HCT116 (cell line): ENCODE measurements at places on chromosomes 13 and 19. TPM values are rescaled to one million over a fixed set of nuclear protein-coding genes. Genes with fewer than 3 reads are reported as not detected.
A peak's percentile ranks its signal among the peaks of the same experiment; 100 is the strongest.

Gene PEAK3
- total RNA-seq: not detected

Gene LRRC63
- total RNA-seq: not detected

Gene FBN3
- 6.6 TPM for total RNA-seq

Gene PDE4A
- 33.7 TPM for total RNA-seq

Gene IL4I1
- 0.71 TPM for total RNA-seq

Gene LYL1
- total RNA-seq: 2.6 TPM

Gene GRWD1
- 64.8 TPM for total RNA-seq

Gene ANO8
- 22.9 TPM for total RNA-seq

Gene ZNF541
- total RNA-seq: not detected

Gene ZNF549
- total RNA-seq: not detected

Gene PLEKHJ1
- total RNA-seq: 88.2 TPM

Gene TMEM150B
- total RNA-seq: not detected

Gene C19orf67
- total RNA-seq: not detected

Gene TMEM238
- total RNA-seq: 21.0 TPM

Gene URAD
- not detected for total RNA-seq

Gene PSG6
- not detected for total RNA-seq

Gene FCAR
- not detected for total RNA-seq

DNA sequence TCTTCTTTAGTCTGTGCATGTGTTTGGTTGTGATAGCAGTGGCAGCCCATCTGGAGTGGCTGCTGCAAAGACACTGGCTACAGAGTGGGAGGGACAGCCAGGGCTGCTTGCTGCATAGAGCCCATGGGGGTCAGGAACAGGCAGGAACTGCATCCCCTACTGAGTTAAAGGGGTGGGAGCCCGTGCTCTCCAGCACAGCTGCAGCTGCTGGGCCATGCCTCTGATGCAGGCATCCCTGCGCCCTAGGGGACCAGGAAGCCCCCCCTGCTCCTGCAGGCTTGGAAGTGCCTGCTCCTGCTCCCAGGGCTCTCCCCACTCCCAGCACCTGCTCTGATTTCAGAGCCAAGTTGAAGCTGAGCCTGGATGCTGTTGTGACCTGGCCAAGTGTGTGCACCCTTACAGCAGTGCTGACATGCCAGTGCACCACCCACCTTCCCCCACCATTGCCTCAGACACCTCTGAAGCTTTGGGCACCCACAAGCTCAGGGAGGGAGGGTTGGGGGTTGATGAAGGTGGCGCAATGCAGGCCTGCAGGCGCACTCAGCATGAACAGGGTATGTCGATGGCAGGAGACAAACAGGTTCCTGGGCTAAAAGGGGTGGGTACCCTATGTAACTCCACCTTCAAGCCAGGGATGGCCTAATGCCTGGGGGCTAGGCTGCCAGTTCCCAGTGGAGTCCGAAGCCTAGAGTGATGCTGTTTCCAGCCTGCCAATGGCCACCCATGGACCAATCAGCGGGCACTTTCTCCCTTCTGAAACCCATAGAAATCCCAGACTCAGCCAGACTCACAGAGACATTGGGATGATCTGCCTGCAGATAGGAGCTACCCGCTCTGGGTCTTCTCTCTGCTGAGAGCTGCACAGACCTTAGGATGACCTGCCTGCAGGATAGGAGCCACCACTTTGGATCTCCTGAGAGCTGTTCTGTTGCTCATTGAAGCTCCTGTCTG lies 919.9 kb upstream of the MIR17HG start:
- no peak for DNase-seq

DNA sequence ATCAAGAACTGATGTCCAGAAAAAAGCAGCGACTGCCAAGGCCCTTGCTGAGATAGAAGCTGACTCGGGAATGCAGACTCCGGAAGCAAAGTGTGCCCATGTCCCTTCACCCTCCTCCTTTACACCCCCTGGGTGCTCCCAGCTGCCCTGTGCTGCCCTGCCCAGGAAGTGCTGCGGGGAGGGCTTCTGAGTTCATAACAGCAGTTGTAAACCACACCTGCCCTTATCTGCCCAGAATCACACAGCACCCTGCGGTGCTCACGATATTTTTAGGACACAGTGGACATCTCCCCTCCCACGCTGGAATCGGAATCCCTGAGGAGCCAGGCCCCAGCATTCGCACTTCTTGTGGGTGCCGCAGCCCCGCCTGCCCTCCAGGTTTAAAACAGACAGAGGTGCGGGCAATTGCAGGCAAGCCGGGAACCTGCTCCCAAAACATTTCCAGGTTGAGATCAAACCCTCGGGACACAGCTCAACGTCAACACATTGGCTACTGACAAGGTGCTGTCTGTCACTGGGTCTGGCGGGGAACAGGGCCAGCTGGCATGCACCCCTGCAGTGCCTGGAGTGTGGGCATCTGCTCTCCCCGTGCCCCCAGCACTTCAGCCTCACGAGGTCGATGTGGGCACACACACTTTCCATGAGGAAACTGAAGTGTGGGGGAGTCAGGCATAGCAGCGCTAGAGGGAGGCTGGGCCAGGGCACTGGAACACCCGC lies 36.8 kb downstream of the RAB20 start:
- no peak for DNase-seq

- DNase-seq: no peak
Measured at GRCh38 chr19:18120127-18120526, 22.5 kb downstream of the MAST3 start.

DNA sequence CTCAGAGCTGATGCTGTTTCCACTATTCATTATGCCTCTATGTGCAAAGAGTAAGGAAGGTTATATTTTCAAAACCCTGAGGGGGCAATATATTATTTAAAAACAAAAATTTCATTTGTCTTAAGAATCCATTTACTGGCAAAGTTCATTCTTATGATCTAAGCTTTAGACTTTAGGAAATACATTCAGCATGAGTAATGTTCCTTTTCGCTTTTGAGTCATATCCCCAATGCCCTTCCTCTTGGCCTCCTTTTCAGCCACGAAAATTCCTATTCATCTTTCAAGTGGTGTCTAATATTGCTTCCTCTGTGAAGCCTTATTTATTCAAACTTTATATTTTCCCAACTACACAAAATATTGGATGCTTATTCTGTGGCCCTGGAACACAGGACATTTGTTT lies 1317.0 kb downstream of the PCDH9 start:
- DNase-seq: peak; percentile 22

DNA sequence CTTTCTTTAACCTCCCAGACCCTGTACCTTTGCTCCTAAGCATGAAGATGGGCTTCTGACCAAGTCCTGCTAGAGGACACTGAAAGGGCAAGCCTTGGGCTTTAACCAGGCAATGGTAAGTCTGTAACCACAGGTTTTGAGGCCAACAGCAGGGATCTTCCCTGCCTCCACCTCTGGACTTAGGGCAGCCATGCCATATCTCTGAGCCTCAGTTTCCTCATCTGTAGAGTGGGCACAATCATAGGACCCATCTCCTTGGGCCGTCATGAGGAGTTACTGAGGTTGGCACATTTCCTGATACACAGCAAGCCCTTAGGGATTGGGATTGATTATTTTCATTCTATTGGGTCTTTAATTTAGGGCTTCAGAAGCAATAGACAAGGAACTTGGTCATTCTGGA lies 14.7 kb downstream of the KLK1 start:
- no peak for DNase-seq

DNA sequence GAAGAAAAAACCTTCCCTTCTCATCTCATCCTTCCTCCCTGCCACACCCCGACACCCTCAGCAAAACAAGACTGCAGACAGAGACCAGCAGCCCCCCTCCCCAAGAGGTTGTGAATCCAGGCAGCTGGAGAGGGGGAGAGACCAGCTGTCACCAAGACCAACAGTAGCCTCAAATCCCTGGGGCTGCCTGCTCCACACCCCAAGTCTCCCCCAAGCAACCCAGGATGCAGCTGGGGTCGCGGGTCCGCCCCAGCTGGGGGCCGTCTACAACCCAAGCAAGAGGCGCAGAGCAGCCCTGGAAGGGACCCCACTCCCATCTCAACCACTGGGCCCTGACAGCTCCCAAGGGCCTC lies 7.1 kb downstream of the KLF16 start:
- DNase-seq: no peak

GRCh38 chr13:111337206-111337605 lies 16.8 kb downstream of the TEX29 start:
- no peak for DNase-seq

DNA sequence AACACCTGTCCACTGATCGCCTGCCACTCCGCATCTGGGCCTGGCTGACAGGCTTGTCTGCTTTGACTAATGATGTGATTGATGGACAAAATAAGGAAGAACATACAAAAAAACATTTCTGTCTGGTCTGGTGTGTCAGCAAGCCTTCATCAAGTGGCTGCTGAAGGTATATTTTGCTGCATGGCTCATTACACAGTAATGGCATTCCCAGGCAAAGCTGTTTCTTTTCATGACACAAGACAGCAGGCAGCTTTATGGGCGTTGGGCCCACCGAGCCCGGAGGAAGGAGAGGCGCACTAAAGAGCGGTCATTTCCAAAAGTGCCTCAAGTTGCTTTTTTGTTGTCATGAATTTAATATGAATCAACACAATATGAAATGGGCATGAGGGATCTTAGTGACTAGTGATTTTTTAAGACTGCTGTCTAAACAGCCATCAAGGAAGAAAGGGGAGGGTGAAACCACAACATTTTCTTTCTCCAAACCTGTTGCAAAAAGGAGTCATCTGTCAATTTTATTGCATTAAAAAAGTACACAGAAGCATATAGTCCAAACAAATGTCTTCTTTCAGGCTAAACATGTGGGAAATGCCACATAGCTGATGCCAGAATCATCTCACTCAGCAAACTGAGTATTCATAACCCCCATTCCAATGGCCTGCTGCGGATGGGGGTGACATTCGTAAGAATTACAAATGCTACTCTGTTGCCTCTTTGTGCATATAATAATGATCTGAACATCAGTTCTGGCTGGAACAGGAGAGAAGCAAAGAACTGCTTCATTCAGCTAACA lies 476.6 kb downstream of the ZNF536 start:
- DNase-seq: no peak

DNA sequence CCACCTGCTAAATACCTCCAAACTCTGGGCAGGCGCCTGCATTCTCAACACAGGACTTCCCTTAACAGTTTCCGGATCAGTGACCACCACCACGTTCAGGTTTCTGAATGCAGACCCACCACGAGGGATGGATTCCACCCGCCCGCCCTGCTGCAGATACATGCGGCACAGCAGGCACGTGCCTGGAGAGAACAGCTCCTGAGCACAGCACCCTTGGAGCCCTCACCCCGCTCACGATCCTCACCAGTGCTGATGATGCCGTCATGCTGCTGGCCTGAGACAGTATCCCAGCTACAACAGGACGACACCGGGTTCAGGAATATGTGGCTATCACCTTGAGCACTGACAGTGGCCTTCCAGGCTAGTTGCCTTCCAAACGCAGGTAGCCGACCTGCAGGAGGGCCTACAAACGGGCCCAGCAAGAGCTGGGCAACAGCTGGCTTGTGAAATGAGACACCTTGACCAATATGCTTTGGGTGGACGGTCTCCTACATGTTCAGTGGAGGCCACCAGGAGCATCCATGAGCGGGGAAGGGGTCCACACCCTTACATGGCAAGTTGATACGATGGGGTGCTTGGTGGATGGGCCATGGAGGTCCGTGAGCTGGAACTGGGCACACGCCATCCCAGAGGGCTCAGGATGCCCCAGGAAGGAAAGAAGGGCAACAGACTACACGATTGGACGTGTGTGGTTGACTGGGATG lies 9.9 kb upstream of the QTRT1 start:
- no peak for DNase-seq

GRCh38 chr13:32165796-32166195 lies 134.2 kb downstream of the FRY start:
- DNase-seq: no peak

GRCh38 chr13:42137856-42138537 lies 89.5 kb downstream of the DGKH start:
- no peak for DNase-seq

DNA sequence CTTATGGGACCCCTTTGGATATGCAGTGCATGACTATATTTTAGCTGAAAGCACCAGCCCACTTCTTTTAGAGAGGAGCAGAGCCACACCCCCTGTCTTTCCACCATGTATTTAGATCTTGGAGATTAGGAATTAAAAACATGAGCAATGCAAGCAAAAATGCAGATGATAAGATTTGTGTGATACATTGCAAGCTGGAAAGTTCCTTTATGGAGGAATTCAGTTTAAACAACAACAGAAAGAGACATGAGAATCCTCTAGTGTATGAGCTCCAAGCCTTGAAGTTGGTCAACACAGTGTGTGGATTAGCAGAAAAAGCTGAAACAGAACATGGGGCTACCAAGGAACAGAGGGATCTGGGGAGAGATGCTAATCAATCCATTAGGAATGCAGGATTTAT lies 529.8 kb upstream of the NBEA start:
- no peak for DNase-seq

- DNase-seq: no peak
Measured at GRCh38 chr13:93336728-93337127, 110.1 kb downstream of the GPC6 start.

DNA sequence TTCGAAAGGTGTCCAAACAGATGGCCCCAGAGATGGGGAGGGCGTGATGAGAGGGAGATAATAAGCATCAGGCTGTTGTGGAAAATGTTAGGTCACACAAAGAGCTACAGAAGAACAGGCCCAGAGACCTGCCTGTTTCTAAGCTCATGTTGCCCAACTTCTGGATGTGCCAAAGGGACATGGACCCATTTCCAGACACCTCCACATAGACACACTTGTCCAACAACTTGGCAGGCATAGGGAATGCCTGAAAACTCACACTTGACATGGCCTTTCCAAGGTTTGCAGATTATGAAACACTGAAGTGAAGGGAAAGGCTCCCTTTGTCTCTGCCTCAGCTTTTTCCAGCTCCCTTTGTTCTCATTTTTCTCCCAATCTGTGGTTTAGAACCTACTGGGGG lies 43.5 kb upstream of the CYP2B6 start:
- DNase-seq: no peak

DNA sequence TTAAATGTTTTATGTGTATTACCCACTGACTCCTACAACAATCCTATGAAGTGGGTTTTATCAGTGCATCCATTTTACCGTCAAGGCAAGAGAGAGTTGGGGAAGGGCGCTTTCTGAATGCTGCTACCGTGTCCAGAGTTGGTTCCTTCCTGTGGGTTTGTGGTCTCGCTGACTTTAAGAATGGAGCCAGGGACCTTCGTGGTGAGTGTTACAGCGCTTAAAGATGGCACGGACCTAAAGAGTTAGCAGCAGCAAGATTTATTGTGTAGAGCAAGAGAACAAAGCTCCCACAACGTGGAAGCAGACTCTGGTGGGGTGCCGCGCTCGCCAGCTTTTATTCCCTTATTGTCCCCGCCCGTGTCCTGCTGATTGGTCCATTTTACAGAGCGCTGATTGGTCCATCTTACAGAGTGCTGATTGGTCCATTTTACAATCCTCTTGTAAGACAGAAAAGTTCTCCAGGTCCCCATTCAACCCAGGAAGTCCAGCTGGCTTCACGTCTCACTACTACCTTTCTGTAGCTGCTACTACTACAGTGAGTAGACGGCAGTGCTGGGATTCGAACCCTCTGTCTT lies 6.1 kb downstream of the OSCAR start:
- no peak for DNase-seq

DNA sequence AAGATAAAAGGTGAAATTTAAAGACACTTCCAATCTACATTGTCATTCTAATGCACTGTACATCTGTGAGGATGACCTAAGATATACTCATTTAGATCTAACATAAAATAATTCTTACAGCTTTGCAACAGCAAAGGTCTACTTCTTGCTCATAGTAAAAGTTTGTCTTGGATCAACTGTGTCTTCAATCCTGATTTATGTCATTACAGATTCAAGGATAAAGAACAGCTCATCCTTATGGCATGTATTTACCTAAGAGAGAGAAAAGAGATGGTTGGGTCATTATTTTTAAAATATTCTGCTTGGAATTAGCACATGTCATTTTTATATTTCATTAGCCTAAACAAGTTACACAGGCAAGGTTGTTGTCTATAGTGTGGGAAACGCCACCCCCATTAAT lies 2193.1 kb downstream of the PCDH9 start:
- DNase-seq: no peak

GRCh38 chr13:105788530-105788929 lies 746.9 kb downstream of the EFNB2 start:
- DNase-seq: no peak
